Activated CD8-positive, alpha-beta memory T cell treated with anti-CD3 and anti-CD28 coated beads, Interleukin-2, amount 10 ng/mL, durations not matched to agents 7 days and 5 days (primary cell): ENCODE measurements at places on chromosomes 11 and 22. TPM values are rescaled to one million over a fixed set of nuclear protein-coding genes. Genes with fewer than 3 reads are reported as not detected.

GRCh38 chr11:86736291-86737143 lies 63.8 kb upstream of the PRSS23 start:
- DNase-seq = no peak

DNA sequence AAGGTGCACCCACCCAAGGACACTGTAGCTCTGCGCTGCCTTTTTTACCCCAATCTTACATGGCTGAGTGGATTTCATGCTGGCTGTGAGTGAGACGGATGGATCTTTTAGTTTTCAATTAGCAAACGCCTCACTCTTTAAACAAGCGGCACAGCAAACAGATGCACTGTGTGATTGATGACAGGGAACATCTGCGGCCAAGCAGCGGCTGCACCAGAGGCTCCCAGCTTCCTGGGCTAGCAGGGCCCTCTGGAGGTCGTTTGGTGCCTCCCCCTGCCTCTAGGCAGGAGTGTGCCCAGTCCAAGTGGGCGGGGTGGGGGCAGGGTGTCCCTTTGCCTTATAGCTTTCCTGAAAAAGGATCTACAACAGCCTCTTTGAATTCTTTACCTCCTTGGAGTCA lies 2.1 kb upstream of the DRD2 start:
- DNase-seq = no peak

DNA sequence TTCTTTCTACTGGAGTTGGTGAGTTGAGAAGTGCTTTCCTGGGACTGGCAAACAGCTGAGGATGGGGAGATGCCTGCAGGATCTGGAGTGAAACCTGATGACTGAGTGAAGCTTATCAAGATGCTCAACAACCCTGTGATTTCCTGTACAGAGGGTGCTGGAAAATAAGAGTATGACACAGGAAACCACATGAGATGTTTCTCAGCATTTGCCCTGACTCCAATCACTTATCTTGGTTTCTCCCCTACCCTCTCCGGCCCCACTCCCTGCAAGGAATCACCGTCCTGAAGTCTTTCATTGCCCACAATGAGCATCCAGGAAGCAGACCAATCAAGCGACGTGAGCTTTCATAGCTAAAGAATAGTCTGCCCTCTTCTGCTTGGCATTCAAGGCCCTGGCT lies at the start of gene MRGPRX2:
Gene MRGPRX2 (minus strand): TSS at position 89 of the 400 bp plus-strand sequence. CDS start 4,315 bp downstream, outside the sequence.
- DNase-seq = no peak

DNA sequence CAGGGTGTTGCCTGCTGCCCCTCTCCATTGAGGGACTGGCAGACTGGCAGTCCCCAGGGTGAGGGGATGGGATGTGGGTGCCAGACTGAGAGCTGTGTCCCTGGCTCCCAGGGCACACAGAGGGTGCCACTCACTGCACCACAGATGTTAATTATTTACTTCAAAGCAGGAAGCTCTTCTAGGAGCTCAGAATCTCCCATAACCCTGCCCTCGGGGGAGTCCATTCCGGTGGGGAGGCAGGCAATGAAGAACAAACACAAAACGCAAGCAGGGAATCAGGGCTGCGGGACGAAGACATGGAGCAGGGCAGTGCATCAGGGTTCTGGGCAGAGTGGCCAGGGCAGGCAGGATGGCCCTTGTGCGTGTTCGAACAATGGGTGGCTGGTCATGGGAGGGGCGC lies 24.4 kb upstream of the FLRT1 start:
- DNase-seq = no peak

Gene GAL
- not detected for total RNA-seq

Gene MOGAT2
- not detected for total RNA-seq

Gene YPEL4
- total RNA-seq = 0.42 TPM

Gene UPK3A
- total RNA-seq = not detected
